ENCODE measurements at places on chromosomes 1 and 21.
A peak's percentile ranks its signal among the peaks of the same experiment; 100 is the strongest.

DNA sequence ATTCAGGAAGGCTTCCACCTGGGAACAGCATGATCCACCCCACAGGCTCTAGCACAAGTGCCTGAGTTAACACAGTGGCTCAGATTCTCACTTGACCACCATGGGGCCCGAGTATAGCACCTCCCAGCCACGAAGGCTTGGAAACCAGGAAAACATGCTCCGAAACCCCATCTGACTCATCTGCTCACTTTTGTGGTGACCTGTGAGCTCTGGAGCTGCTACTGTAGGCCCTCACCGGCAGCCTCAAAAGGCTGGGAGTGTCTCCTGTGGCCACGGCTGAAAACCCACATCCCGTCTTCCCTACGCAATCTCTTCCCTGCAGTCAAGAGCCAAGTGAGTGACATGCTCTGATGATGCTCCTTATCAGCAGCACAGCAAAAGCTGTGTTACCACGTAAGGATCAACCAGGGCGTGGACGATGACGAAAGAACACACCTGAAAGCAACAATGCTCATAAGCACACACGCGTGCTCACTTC lies 81.4 kb downstream of the TGFBR3 start:
- no peak for DNase-seq

DNA sequence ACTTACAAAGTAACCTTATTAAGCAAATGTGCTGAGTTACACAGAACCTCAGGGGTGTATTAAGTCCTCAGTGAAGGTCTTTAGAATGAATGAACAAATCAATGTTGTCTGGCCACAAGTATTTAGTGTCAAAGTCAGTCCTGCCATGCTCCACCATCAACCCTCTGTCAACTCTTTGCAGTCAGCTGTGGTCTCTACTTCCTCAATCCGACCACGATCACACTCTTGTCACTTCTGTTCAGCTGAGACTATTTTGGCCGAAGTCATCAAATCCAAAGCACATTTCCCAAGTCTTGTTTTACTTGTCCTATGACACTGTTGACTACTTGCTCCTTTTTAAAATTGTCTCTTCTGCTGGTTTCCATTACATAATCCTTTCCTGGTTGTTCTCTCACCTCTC lies 173.5 kb downstream of the ST6GALNAC5 start:
- no peak for DNase-seq

DNA sequence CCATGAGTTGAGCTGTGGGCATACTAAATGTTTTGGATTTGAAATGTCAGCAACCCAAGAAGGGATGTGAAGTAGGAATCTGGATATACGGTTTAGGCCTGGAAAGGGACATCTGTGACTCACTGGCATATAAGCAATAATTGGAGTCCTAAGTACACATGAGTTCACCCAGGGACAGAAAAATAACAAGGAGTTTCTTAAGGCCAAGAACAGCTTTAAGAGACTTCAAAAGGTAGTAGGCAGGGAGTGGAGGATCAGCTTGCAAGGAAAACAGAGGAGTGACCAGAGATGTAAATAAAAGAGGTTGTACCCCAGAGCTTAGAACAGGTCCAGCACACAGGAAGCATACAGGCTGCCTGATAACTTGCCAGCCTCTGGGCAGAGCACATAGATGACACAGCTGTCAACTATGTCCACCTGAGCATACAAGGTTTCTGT lies 28.1 kb downstream of the TMEM50B start:
- DNase-seq = no peak

GRCh38 chr1:110341146-110341871 lies 2.1 kb downstream of the RBM15 start:
- no peak for DNase-seq

- DNase-seq = no peak
Measured at GRCh38 chr1:161902182-161902581, 121.5 kb downstream of the OLFML2B start.

GRCh38 chr1:226584164-226584563 lies 35.6 kb downstream of the STUM start:
- DNase-seq = no peak

GRCh38 chr1:212512816-212513559 lies 80.3 kb downstream of the NENF start:
- no peak for DNase-seq

DNA sequence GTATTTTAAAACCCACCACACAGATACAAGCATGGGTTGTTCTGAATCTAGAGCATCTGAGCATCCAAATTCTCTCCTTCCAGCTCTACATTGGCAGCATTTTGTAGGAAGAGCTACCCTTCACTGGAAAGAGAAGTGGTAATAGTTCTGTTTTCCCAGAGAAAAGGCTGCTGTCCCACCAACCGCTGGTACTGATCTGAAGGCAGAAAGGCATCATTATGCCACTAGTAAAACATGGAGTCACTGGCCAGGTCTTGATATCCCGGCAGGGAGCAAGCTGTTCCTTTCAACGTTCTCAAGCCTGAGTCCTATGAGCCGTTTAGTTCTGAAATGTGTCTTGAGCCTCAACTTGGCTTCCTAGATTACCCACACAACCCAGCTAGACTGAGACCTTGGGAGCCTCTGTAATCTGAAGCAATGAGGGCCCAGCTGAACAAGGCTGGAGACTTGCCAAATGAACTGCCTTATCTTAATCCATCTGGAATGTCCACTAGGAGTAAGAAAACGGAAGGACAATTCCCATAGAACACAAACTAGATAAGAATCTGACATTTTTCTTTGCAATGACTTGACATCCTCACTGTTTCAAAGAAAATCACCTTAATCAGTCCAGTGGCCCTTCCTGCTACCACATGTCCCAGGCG lies 116.8 kb downstream of the KCNH1 start:
- no peak for DNase-seq

DNA sequence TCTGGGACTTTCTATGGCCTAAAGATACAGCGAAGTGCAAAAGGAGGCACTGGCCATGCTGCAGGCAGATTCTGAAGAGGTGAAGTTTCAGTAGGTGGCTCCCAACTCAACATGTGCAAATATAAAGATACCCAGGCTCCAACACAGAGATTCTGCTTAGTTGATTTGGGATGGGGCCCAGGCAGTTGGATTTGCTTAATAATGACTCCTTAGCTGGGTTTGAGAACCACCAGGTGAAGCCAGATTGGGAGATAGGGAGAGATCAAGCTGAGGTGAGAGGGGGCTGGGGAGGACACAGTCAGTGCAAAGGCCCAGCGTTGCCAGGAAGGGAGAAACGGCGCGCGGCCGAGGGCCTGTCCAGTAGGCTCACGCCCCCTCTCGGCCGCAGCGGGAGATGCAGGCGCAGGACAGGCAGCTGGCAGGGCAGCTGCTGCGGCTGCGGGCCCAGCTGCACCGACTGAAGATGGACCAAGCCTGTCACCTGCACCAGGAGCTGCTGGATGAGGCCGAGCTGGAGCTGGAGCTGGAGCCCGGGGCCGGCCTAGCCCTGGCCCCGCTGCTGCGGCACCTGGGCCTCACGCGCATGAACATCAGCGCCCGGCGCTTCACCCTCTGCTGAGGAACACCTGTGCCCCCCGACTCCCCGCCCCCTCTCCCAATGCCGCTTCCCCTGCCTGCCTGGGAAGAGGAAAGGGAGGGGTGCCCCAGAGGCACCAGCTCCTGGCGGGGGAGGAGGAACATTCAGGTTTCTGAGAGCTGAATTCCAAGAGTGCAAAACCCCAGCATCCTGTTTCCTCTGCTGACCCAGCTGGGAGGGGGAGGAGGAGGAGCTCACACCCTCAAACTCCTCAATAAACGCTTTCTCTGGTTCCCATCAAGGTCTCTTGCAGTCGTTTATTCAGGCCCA lies 1.2 kb downstream of the FAM167B start:
- peak; percentile 96 for DNase-seq

GRCh38 chr21:36630485-36631206 lies 68.3 kb upstream of the SIM2 start:
- DNase-seq = peak; percentile 86

DNA sequence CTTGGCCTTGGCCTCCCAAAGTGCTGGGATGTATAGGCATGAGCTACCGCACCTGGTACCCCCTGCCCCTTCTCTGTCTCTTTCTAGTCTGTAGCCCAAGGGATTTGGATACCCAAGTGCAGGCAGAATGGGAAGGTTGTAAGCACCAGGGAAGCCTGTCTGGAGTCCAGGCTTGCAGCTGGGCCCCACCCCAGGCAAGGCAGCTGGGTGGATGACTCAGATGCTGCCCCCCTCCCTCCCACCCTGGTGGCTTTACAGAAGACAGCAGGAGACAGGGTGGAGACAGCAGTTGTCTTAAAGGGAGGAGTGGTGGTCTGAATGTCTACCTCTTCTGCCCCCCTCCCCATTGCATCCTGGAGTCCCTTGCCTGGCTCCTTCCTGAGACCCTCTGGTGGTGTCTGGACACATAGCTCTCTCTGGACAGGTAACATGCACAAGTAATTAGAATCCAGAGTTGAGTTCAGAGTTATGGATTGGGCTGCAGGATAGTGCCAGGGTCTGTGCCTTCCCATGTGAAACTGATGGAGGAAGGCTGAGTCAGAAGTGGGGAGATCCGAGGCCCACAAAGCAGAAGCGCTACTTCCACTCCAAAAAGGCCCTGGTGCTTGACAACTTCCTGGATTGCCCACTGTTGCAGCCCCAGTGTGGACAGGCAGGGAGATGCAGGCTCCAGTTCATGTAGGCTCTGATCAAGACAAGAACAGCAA lies 5.1 kb downstream of the LMNA start:
- DNase-seq = no peak

DNA sequence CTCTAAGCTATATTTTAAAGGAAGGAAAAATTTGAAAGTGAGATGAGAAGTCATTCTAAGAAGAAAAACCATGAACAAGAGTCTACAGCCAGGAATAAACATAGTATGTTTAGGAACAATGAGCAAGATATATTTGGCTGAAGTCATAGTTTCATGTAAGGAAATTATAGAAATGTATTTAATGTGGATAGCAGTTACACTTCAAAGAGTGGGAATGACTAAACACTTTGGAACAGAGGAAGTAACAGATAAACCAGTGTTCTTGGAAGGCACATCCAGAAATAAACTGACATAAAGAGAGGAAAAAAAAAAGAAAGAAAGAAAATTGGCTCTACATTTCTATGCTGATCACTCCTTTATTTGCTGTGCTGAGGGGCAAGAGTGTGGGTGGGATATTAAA lies 18.0 kb downstream of the C8A start:
- DNase-seq = no peak

DNA sequence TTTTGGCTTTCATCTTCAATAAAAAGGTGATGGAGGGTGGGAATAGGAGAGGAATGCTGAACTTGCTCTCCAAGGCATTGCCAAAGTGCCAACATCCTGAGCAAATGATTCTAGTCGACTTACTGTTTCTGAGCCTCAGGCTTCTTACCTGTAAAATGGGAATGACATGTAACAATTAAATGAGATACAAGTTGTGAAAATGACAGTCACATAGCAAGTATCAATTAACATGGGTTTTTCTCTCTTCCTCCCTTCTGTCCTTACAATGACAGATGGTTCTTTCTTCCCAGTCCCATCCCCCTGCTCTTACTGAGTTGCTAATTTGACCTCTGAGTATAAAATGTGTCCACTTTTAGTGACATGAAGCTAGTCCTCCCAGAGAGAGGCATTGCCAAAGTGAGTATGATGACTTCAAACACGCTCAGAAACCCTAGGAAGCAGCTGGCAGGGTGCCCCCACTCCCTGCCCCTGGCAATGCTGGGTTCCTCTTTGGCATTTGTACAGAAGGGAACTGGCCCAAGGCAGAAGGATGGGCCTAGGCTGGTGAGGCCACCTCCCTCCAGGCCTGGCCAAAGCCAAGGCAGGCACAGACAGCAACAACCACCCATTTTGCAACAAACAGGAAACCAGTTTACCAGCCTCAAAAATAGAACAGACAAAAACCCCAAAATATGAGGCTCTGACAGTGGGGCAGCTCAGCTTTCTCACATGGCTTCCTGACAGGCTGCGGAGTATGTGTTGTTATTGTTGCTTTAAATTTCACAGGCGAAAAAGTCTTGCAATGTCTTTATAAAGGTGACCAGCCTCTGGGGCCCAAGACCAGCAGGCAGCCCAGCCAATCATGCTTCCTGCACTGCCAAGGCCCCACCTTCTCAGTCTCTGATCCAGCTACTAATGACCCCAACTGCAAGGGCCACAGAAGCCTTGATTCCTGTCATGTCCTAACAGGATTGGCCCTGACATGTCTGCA lies 115.9 kb downstream of the HIVEP3 start:
- DNase-seq = no peak

- DNase-seq = no peak
Measured at GRCh38 chr1:162397039-162397448, 14.9 kb downstream of the SH2D1B start.

GRCh38 chr1:198681252-198681651 lies 42.4 kb downstream of the PTPRC start:
- DNase-seq = no peak

DNA sequence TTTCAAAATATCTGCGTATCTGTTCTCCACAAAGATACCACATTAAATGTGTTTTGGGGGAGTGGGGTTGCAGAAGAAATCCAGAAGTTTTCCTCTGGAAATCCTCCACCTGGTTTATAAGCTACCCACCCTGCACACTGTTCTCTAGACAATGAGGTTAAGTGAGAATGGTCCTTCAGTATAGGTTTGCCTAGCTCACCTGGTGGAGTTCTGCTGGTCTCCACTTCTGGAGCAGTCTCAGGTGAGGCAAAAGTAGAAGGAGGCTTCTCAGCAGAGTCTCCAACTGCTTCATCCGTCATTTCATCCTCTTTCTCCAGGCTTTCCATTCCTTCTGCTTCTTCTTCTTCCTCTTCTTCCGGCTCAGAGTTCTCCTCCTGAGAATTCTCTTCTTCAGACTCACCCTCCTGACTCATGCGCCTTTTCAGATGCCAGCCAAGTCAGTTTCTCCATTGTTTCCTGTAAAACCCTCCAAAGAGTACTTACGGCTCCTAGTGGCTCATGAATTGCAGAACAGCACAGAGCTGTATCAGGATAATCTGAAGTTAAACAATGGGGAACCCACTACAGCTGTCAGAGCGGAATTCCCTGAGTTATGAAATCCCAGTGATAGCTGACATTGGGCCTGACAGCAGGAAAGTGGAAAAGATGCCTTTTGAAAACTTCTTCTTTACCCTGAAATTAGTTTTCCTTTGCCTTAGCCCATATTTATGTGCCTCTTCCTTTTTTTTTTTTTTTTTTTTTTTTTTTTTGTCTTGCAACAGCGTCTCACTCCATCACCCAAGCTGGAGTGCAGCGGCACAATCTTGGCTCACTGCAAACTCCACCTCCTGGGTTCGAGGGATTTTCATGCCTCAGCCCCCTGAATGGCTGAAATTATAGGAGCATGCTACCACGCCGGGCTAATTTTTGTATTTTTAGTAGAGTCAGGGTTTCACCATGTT lies 38.5 kb downstream of the MSTO1 start:
- DNase-seq = peak; percentile 40

- no peak for DNase-seq
Measured at GRCh38 chr1:73736125-73736524, 461.9 kb downstream of the LRRIQ3 start.

- no peak for DNase-seq
Measured at GRCh38 chr1:47621483-47621882, 183.6 kb downstream of the FOXD2 start.

DNA sequence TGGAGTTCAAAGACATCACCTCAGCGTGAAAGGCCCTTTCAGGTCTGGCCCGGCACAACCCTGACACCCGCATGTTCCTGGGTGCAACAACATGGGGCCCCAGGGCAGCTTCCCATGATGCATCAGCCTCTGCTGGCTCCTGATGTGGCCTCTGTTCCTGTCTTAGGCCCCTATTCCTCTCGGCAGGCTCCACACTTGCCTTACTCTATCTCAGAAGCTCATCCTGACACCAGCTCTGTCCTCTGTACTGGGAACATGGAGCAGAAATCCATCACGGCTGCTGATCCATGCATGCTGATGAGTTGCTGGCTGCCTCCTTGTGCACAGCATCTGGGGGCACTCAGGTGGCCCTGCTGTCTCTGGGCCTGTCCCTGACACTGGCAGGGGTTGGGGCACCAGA lies 74.6 kb downstream of the ADARB1 start:
- no peak for DNase-seq
